Astrocyte of the spinal cord (primary cell): ENCODE measurements at places on chromosomes 12 and 14.

DNA sequence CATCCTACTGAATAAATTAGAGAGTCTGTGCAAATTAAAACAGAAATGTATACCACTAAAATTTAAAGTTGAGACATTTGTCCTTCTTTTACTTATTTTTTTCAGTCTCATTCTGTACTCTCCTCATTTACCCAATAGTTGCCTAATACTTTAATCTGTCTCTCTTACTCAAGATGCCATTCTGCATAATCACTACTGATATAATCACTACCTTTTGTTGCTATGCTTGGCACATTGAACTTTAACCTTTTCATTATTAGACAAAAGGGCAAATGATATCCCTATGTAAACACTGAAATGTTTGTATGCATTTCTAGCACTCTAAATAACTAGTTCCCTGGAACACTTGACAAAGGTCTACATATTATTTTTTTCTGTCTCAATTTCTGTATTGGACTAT is 1108.3 kb upstream of the FLRT2 start:
- no peak for DNase-seq

- DNase-seq, result peak; percentile 82
These were observed 9.8 kb upstream of the PCNX1 start for GRCh38 chr14:70897464-70897863.

DNA sequence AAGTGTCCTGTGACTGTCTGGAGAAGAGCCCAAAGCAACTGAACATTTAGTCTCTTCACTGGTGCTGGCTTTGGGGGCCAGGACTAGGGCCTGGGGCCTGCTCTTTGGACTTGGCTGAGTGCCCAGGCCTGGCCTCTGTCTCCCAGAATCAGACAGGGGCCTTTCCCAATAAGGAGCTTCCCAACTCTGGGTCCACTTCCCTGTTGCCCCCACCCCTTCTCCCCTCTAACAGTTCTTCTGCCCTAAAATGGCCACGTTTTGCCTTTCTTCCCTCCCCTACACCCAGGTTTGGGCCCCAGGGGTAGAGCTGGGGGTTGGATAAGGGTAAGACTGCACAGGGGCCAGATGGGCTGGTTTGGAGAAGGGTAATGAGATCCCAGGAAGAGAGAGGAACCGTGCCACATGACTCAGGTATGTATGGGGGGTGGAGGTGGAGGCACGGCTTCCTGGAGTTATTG is 10.0 kb upstream of the ITGA5 start:
- DNase-seq, result no peak

- peak; percentile 84 for DNase-seq
These were observed 201.9 kb downstream of the DAD1 start for GRCh38 chr14:22386924-22387775.

DNA sequence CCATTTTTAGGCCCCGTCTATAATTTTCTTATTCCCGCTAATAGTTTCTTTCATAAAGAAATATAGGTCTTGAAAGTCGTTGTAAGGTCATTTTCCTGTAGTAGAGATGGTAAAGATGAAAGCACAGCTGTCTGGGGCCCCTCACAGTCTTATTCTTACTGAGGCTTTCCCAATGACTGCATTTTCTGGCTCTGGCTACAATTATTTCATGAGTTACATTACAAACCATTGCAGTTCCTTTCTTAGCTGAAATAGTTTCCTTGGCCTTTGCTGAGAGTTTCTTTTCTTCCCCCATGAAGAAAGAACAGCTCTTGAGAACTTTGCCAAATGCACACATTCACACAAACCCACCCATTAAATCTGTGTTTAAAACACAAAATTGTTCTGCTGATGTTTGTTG is 113.0 kb downstream of the DYRK2 start:
- DNase-seq, result no peak

- DNase-seq, result peak; percentile 17
These were observed 50.0 kb upstream of the STON2 start for GRCh38 chr14:81450100-81450531.

GRCh38 chr12:46159309-46159901 is 109.4 kb downstream of the SLC38A1 start:
- DNase-seq, result no peak

DNA sequence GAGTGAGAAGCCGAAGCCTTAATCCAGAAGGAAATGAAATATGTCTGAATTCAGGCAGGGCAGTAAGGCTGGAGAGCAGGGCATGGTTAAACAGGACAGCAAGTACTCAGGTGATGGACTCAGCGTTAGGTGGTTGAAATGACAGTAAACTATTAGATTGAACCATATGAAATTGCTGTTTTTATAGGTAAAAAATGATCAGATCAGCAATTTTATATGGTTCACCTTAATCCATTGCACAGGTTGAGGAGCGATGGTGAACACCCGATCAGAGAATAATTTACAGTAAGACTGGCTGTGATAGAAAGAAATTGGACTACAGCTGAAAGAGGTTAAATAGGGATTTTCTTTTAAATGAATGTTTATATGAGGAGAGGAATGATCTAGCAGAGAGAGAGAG is 56.6 kb downstream of the TTC6 start:
- DNase-seq, result no peak

GRCh38 chr12:6818222-6818621 is 3.4 kb upstream of the GPR162 start:
- DNase-seq, result no peak
